Stimulated activated CD8-positive, alpha-beta memory T cell treated with anti-CD3 and anti-CD28 coated beads, Interleukin-2, amount 100 ng/mL, for 1 hour (primary cell): ENCODE measurements at places on chromosomes 2 and 18.

DNA sequence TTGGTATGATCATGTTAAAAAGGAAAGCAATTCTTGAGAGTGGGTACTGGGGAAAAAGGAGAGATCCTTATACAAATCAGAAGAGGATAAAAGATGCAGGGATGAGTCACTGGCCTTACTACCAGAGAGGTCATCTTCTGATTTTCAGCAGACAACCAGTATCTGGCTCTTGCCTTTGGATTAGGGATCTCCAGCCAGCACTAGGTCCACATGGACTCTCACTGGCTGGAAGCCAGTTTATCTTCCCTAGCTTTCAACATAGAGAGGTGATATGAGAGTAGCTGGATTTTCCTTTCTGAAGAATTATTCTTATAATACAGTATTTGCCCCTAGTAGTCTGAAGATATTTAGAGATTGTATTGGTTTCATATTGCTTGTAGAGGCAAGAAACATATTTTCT lies 30.2 kb downstream of the CERKL start:
- DNase-seq = no peak

- DNase-seq = no peak
Measured at GRCh38 chr18:56200381-56200911, 437.9 kb downstream of the TXNL1 start.

DNA sequence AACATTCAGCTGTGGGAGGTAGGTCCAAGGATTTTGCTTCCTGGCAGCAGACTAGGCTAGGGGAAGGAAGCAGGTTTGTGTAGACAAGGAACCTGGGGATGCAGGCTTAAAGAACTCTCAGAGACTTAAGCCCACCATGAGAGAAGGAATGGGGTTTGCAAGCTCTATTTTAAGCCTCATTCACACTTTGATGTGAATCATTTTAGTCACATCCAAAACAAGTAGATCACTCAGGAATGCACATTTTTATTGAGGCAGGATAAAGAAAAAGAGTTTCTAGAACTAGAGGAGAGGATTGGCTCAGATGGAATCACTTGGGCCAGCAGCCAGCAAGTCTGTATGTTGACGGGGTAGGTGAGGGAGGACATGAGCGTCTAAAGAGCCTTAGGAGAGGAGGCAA lies 3.3 kb upstream of the NAPG start:
- DNase-seq = no peak

- DNase-seq = no peak
Measured at GRCh38 chr2:83969085-83969484, 490.0 kb downstream of the SUCLG1 start.

DNA sequence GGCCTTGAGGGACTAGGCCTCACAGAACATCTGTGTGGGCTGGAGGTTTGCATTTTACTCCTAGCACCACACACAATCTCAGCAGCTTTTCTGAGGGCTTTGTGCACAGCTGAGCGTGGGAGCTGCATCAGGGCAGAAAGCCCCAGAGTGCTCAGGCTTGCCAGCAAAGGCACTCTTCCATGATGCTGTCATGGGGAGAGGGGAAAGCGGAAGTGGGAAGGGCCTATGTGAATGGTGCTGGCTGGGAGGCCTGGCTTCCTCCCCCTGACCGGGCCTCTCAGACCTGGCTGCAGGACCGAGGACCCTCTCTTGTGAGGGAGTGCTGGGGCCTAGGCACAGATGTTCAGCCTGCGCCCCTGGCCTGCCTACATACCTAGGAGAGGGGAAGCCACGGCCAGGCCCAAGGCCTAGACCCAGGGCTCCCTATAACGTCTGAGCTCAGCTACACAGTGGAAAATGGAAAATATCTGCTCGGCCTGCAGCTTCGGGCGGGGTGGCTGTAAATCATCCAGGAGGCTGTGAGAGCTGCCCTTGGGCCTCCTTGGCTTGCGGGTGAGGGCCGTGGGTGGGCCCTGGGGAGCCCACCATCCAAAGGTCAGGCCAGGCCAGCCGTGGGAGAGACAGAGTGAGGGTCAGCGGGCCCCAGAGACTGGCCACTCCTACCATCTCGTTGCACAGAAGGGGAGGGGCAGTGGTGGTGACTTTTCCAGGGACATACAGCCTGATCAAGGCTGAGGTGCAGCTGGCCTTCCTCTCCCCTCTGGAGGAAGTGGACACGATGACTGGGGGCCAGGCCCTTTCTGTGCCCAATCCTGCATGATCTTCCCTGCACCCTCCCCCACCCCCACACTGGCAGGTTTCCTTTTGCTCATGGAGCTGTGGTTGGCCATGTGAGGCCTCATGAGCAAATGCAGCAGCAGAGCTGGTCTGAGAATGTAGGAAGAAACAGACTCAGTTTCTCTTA lies 22.8 kb downstream of the GLI2 start:
- no peak for DNase-seq

- DNase-seq = no peak
Measured at GRCh38 chr2:12045864-12046291, 299.4 kb downstream of the LPIN1 start.

GRCh38 chr18:26549263-26550094 lies 1.1 kb upstream of the KCTD1 start:
- no peak for DNase-seq

- no peak for DNase-seq
Measured at GRCh38 chr18:3040881-3041280, 27.9 kb upstream of the LPIN2 start.

DNA sequence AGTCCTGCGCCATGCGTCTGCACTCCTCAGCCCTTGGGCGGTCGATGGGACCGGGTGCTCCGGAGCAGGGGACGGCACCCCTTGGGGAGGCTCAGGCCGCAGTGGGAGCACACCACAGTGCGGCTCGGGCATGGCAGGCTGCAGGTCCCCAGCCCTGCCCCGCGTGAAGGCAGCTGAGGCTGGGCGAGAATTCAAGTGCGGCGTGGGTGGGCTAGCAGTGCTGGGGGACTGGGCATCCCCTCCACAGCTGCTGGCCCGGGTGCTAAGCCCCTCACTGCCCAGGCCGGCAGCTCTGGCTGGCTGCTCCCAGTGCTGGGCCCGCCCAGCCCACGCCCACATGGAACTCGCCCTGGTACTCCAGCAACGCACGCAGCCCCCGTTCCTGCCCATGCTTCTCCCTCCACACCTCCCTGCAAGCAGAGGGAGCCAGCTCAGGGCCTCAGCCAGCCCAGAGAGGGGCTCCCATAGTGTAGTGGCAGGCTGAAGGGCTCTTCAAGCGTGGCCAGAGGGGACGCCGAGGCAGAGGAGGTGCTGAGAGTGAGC lies 198.3 kb upstream of the CNTNAP5 start:
- DNase-seq = no peak

DNA sequence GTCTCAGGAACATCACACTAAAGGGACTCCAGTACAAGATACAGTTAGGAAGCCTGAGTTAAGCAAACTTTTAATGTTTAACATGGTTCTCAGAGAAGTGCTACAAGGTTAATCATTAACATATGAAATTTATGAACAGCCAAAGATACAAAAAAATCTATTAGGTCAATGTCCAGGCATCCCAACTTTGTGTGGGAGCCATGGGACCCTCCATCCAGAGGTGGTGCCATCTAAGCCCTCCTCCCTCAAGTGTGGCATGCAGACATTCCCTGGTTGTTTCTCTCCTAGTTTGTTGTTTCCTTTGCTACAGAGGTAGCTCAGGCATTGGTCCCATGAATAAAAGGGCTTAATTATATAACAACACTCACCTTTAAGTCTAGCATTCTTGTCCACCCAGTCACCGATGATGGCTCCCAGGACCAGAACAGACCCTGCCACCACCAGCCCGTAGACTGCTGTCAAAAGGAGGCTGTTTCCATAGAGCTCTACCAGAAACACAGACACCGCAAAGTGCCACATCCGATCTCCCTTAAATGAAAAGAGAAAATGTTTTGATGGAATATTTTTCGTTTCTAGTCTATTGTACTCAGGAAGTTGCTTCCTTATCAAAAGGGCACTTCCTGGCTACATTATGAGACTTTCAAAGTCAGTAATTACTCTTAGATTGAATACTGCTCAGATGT lies 5.7 kb downstream of the SLC40A1 start:
- no peak for DNase-seq

GRCh38 chr2:18830962-18831361 lies 241.6 kb upstream of the NT5C1B start:
- no peak for DNase-seq

DNA sequence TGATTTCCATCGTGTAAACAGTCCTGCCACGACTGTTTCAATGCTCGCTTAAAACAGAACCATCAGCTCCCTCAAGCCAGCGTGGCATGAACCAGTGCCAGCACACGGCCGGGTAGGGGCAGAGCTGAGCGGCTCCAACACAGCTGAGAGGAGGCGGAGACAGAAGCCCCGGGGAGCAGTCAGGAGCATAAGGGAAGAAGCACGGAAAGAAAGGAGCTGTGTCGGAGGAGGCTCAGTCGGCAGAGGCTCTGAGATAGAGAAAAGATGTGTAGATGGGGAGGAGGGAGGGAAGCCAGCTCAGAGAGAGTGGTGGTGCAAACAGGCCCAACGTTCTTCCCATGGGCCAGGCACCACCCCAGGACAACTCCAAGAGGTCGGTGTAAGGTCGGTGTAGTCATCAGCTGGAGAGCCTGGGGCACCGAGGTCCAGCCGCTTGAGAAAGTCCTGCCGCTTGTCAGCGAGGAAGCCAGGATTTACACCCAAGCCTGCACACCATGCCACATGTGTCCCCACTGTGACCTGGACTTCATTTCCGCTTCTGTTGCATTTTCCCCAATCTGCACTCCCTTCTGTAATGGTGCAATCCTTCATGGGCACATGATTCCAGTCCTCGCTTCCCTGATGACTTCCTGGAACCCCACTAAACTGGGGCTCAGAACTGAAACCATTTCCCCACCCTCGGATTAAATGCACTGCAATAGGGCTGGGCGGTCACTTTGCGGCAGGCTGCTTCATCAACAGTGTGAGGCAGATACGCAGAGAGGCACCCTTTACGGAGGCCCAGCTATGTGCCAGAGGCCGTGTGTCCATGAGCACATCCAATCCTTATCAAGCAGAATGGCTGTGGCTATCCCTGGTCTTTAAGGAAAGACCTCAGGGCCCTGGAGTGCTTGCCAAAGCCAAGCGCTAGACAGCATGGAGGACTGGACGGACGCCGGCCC lies 43.5 kb downstream of the CYP27C1 start:
- no peak for DNase-seq

GRCh38 chr2:138323382-138324067 lies 178.0 kb upstream of the SPOPL start:
- DNase-seq = no peak

DNA sequence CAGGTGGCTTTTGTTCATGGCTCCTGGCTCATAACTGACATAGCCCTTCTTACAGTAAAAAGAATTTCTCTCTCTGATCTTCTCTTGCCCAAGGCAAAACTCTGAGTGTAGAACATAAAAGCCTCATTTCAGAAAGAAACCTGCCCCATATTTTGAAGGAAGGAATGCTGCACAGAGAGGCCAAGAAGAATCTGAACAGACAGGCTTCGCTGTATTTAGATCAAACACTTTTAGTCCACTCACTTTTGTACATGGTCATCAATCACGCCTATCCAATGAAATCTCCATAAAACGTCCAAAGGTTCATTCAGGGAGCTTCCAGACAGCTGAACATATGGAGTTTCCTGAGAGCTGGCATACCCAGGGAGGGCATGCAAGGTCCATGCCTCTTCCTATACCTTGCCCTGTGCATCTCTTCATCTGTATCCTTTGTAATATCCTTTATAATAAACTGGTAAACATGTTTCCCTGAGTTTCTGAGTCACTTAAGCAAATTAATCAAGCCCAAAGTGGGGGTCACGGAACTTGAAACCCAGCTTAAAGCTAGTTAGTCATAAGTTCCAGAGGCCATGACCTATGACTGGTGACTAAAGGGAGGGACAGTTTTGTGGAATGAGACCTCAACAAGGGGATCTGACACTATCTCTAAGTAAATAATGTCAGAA lies 62.5 kb upstream of the TMEM247 start:
- DNase-seq = no peak

DNA sequence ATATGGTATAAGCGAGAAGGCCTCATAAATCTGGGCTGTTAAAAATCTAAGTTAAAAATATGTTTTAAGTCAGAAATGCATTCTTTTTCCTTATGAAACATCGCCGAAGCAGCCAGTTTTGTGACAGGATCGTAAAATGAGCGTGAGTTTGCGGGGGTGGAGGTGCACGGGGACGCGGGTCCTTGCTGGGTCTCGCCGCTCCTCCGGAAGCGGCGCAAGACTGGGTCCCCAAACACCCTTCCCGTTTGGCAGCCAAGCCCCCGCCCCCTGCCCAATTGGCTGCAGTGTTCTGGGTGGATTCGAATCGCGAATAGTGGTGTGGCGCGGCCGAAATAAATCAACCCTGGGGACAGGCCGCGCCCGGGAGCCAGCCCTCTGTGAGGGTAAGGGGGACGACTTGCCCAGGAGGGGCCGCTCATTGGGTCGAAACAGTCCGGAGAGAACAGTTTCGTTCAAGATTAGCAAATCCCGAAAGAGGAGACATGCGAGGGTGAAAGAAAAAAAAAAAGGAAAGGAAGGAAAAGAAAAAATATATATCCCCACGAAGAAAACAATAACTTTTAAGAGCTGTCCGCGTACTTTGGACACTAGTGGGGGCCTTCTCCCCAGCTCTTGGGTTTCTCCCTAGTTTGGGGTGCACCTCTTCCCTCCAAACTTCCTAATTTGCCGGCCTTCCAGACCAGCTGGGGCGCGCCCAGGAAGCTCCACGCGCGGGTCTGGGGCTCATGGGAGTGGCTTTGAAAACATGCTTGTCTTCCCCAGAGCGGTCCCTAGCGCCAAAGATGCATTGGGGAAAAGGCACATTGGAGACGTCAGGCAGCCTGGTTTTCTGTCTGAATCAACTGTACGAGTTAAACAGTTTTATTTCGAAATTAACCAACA lies 3.1 kb upstream of the GATA6 start:
- DNase-seq = no peak

- DNase-seq = no peak
Measured at GRCh38 chr2:85704800-85705679, 10.9 kb downstream of the GNLY start.

DNA sequence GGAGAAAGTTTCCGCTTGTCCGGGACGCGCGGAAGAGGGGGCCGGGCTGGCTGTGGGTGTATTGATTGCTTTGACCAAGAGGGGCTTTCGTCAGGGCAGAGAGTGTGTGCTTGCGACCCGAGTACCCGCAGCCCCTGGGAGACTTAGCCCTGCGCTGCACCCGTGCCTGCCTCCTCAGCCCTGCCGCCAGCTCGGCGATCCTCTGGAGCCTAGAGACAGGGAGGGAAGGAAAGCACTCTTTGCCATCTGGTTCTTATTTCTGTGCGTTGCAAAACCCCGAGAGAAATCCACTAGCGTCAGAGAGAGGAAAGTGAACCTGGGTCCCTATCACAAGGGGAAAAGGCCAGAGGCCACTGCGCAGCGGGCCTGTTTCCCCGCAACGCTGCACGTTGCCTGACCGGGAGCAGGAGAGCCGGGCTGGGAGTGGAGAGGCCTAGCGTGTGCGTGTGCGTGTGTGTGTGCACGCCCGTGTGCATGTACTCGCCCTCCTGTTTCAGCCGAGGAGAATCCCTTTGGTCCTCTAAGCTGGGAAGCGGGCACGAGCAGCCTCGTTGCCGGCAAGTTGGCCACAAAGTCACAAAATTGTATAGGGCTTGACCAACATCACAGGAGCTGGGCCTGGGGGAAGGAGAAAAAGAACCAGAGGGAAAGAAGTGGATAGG lies 1.7 kb downstream of the SIX3 start:
- DNase-seq = no peak

- no peak for DNase-seq
Measured at GRCh38 chr2:101828673-101829334, 131.3 kb downstream of the MAP4K4 start.

- DNase-seq = no peak
Measured at GRCh38 chr2:178005756-178006155, 66.8 kb downstream of the PDE11A start.
